ENCODE measurements at places on chromosomes 4 and X.
A peak's percentile ranks its signal among the peaks of the same experiment; 100 is the strongest.

GRCh38 chr4:98574816-98575215 lies 83.6 kb downstream of the TSPAN5 start:
- no peak for DNase-seq

DNA sequence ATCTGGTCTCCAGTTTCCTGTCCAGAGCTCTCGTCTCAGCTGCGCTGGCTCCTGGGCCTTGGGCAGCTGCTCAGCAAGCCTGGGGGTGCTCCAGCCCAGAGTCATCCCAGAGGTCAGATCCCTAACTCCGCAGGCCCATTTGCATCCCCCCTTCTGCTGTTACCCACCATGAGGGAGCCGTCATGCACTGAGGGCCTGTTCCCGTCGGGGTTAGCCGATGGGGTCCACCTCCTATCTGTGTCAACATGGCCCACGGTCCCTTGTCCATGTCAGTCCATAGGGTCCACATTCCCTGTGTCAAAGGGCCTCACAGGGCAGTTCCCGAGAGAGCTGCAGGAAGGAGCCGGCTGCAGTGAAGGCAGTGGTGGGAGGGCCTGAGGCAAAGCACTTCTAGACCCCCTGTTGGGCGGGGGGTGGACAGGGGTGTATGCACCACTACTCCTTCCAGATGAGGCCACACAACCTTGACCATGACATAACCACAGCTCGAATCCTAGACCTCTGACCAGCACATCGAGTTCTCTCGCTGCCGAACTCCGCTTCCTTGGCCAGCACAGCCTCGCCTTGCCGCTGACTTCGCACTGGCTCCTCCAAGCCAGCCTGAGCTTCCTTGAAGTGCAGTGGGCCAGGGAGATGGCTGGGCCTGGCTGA lies 24.9 kb downstream of the WDR1 start:
- no peak for DNase-seq

DNA sequence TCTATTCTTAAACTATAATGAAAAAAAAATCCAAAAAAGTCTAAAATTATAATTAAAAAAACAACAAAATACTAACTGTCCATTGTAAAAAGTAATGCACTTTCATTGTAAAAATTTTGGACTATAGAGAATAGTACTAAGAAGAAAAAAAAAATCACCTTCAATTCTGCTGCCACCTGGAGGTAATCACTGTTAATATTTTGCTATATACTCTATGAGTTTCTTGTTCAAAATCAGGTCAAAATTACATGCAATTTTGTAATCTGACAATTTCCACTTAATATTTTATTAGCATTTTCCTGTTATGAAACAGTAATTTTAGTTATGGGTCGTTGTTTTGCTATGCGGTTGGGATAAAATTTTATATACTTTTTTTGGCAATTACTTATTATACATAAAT lies 62.0 kb downstream of the HTT start:
- no peak for DNase-seq

DNA sequence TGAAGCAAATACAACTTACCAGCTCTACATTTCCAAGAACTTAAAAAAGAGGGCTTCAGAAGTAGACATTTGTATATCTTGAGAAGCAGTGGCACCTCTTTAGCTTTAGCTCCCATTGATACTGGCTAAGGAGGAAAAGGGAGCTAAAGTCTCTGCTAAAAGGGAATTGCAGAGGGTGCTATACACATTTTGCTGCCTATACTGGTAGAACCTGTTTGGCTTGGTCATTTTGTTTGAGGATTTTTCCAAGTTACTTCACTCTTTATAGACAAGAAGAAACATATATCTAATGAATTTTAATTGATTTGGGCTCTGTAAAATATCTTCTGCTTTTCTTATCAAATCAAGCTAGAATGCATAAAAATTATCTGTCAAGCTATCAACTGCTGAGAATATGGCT lies 11.8 kb downstream of the PAPSS1 start:
- no peak for DNase-seq

GRCh38 chr4:60133375-60133774 lies 1066.8 kb upstream of the ADGRL3 start:
- no peak for DNase-seq

DNA sequence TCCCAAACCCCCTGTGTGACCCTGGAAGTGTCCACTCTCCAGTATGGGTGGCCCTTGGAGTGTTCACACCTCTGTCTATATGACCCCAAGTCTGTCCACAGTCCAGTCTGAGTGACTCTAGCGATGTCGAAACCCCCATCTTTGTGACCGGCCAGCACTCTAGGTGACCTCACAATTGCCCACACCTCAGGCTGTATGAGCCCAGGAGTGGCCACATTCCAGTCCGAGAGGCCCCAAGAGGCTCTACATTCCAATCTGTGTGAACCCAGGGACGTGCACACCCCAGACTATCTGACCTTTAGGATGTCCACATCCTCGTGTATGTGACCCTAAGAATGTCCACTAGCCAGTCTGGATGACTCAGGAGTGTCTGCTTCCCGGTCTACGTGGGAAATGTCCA lies 7.3 kb upstream of the GLOD5 start:
- no peak for DNase-seq

GRCh38 chrX:22577181-22577580 lies 304.5 kb downstream of the CBLL2 start:
- peak; percentile 34 for DNase-seq

DNA sequence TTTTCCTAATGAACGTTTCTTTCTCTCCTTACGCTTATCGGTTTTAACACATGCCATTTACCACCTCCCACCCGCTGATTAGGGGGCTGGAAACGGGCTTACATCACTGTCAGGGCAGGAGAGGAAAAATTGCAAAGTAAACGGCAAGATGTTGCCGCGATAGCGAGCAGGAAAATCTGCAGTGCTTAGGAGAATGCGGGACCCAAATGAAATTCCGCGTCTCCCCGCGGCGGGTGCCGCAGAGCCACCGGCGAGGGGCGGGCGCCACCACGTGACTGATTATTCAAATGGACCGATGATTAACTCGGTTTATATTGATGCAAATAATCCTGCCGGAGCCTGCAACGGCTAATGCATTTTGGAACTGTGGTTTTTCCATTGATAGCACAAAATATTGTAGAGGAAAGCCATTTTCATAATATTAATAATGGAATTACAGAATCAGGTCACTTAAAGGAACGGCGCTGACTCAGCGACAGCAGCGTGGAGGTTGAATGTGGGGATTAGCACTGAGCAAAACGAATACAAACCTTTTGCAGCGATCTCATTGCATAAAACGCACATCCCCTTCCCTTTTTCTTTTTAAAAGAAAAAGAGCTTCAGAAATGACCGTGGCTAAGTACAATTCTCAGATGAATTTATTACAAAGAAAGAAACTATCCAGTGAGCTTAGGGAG lies 224.2 kb downstream of the STIM2 start:
- DNase-seq: no peak

- DNase-seq: no peak
These were observed 67.7 kb upstream of the HMX1 start for GRCh38 chr4:8939160-8939839.

GRCh38 chr4:151753056-151753455 lies 7.8 kb downstream of the GATB start:
- no peak for DNase-seq

GRCh38 chr4:109648266-109648996 lies 54.8 kb downstream of the CASP6 start:
- no peak for DNase-seq

- no peak for DNase-seq
These were observed 4.9 kb downstream of the UGT8 start for GRCh38 chr4:114603497-114603896.

DNA sequence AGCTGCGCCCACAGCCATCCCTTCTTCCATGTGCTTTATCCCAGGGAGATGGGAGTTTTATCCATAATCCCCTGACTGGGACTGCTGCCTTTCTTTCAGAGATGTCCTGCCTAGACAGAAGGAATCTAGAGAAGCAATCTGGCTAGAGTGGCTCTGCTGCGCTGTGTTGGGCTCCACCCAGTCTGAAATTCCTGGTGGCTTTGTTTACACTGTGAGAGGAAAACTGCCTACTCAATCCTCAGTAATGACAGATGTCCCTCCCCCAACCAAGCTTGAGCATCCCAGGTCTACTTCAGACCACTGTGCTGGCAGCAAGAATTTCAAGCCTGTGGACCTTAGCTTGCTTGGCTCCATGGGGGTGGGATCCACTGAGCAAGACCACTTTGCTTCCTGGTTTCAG lies 116.9 kb upstream of the AR start:
- no peak for DNase-seq

- no peak for DNase-seq
These were observed 26.2 kb downstream of the FBXW7 start for GRCh38 chr4:152509595-152510225.

- DNase-seq: no peak
These were observed 22.4 kb upstream of the ARMCX4 start for GRCh38 chrX:101462892-101463291.

DNA sequence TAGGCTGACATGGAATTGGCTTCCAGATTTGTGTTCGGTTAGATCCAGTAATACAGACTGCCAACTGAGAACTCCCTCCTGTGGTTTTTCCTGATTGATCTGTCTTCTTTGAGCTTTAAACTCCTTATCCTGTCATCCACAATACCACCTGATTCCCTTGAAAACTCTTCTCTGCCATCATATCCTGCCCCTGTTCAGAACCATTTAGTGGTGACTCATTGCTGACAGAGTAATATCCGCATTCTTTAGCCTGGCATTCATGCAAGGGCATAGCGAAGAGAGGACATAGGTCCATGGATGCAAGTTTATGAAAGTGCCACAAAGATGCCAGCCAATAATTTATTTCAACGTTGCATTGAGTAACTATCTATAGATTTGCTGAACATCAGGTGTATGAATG lies 76.6 kb downstream of the ITIH6 start:
- DNase-seq: peak; percentile 14

DNA sequence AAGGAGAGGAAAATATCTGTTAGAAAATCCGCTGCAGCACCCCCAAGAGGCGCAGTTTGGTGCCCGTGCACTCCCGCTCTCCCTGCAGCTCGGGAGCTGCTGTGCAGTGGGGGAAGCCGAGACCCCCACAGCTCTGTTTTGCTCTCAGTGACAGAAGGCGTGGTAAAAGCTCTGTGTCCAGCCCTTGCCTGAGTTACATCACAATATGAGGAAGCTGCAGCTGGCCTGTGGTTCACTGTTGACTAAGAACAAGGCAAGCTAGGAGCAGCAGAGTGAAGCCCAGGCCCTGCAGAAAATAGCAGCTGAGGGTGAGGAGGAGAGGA lies 88.5 kb upstream of the ADRA2C start:
- DNase-seq: no peak

GRCh38 chr4:129355031-129355430 lies 259.1 kb downstream of the C4orf33 start:
- DNase-seq: no peak

DNA sequence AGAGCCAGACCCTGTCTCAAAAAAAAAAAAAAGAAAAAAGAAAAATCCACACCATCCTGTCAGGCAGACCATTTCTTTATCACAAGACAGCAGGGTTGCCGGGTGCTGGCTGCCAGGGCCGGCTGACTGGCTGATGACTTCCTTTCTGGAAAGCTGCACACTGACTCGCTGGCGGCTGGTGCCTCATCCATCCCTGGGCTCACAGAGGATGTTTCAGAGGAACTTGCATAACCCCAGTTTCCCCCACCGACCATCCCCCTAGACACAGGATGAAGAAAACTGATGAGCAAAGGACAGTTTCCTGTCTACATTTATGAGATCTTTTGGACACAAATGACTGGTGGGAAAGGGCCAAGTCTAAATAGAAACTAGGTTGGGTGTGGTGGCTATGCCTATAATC lies 14.1 kb downstream of the HPSE start:
- DNase-seq: no peak

DNA sequence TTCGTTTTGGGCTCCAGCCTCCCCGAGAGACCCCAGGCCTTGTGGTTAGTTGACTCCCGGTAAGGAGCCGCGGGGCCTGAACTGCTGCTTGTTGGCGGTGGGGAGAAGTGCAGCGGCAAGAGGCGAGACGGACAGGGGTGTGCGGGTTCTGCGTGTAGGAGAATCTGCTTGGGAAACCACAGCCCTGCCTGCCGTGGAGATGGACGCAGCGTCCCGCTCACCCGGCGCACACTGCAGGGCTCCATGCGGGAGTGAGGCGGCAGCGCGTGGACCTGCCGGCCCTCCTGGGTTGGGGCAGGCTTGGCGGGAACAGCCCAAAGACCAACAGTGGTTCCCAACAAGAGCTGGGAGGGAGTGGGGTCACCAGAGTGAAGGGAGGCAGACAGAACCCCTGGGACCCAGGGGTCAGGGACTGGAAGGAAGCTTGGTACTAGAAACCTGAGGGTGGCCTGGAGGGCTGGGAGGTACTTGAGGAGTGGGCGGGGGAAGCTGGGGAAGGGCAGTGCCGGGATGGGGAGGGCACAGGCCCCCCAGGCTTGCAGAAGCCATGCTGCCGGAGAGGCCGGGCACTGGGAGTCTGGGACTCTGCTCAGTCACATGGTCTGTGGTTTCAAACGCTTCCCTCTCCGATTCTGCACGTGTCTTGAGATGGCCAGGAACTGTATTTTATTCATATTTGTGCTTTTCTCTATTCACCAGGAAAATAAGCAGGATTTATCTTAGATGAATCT lies 70.8 kb downstream of the RGS12 start:
- no peak for DNase-seq

DNA sequence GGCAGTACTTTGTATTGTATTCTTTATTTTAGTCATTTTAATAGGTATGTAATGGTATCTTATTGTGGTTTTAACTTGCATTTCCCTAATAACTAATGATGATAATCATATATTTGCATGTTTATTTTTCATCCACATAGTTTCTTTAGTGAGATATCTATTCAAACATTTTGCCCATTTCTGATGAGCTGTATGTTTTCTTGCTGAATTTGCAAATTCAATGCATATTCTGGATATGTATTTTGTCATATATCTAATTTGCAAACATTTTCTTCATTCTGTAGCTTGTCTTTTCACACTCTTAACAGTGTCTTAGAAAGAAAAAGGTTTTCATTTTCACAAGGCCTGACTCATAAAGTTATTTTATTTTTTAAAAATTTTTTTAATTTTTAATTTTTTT lies 372.1 kb downstream of the ZNF674 start:
- DNase-seq: no peak

- no peak for DNase-seq
These were observed 20.1 kb downstream of the SLITRK4 start for GRCh38 chrX:143615851-143616250.

GRCh38 chr4:41012293-41012692 lies 202.0 kb downstream of the APBB2 start:
- no peak for DNase-seq

- DNase-seq: no peak
These were observed 59.2 kb downstream of the PCDH19 start for GRCh38 chrX:100350704-100351489.

DNA sequence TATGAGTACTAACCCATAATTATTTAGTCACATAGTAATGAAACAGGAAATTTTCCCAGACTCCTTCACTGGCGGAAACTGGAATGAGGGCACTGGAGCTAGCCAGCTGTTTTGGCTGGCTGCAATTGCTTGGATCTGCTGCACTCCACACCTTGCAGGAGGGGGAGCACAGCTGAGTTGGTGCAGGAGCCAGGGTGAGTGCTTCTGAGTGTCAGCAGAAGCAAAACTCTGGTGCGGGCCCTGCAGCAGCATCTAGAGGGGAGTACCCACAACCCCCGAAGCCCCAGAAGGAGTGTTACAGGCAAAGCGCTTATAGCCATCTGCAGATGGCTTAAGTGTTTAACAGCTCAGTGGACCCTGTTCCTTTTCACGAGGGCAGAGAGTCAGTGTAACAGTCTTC lies 96.1 kb downstream of the RPA4 start:
- no peak for DNase-seq

GRCh38 chr4:14532436-14532835 lies 469.8 kb upstream of the CPEB2 start:
- no peak for DNase-seq

GRCh38 chr4:142656178-142656577 lies 189.9 kb downstream of the INPP4B start:
- DNase-seq: peak; percentile 22

- DNase-seq: no peak
These were observed 56.8 kb downstream of the CD99L2 start for GRCh38 chrX:150841456-150842197.

All from HS-27A (cell line).